Activated T-helper 17 cell treated with anti-CD3 and anti-CD28 coated beads, Interleukin-2, amount 50 U/mL, for 72 hours (primary cell): ENCODE measurements at places on chromosomes 6 and 20. TPM values are rescaled to one million over a fixed set of nuclear protein-coding genes. Genes with fewer than 3 reads are reported as not detected.

Gene SCP2D1
- total RNA-seq, result not detected

Gene C2
- 0.58 TPM for total RNA-seq

GRCh38 chr6:49556429-49556837 lies 6.0 kb downstream of the C6orf141 start:
- peak; percentile 71 for ATAC-seq

DNA sequence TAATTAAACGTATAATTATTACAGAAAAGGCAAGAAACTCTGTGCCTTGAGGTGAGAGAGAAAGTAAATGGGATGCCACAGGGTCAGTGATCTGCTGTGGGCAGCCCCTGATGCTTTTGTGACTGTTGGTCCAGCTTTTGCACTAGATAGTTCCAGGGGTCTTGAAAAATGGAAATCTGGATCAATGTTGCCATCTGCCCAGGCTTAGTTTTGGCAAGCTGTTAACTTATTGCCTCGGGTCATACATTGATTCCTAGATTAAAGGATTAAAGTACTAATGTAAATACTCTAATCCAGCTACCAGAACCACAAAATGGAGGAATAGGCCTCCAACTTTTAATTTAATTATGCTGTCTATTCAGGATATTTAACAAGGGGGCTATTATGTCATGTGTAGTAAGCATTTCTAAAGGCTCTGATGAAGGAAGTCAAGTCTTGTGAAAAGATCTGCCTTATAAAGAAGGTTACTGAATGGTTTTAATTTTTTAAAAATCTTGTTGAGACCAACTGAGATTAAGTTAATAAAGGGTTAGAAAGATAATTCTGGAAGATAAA lies 376.0 kb upstream of the HS3ST5 start:
- ATAC-seq, result no peak

DNA sequence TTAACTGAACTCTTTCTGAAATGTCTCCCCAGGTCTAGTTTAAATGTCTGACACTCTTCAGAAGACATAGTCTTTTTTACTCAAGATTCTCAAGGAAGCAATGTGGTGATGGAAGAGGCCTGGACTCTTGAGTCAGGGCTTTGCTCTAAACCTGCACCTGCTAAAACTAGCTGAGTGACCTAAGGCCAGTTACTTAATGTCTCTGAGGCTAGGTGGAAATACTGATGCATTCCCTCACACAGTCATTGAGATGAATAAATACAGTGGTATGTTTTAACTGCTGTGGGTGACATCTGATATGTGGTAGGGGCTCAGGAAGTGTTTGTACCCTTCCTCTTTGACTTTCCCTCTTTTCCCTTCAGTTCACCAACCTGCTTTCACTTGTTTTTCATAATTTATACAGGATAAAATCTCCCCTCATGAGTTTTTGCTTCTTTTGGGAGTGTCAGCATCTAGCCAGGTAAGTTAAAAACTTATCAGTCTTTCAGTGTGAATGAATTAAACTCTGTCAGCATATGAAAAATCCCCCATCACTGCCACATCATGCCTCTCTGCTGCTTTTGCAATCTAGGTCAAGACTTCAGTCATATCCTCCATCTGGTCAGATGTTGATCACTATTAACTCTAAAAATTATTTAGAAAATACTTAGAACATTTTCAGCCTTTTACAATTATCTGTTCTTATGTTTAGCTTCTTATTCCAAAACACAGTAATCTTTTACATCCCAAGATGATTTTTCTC lies 178.7 kb upstream of the TNFAIP3 start:
- peak; percentile 79 for ATAC-seq
